SK-MEL-5 (cell line): ENCODE measurements at places on chromosomes 11 and 22.

DNA sequence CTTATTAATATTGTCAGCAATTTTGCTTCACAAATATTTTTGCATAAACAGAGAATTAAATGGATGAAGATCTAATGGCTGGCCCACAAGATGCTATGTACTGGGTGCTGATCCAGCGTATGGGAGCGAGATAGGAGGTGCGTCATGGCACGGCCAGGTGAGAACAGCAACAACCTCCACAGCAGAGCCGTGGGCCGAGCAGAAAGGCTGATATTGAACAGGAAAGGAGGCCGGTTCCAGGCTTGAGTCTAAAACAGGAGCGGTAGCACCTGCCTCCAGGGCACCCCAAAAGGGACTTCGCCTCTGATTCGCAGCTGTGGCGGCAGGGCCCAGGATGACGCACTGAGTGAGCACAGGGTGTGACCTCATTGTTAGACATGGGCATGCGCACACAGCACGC, 1502.1 kb downstream of the TBC1D22A start:
- no peak for DNase-seq

GRCh38 chr11:97140885-97141494, 751.2 kb downstream of the JRKL start:
- DNase-seq: peak; percentile 52

- peak; percentile 6 for DNase-seq
Observed at GRCh38 chr11:118401880-118402590, 629 bp downstream of the ATP5MG start.

- DNase-seq: no peak
Observed at GRCh38 chr22:39625569-39626537, 55.3 kb downstream of the CACNA1I start.

DNA sequence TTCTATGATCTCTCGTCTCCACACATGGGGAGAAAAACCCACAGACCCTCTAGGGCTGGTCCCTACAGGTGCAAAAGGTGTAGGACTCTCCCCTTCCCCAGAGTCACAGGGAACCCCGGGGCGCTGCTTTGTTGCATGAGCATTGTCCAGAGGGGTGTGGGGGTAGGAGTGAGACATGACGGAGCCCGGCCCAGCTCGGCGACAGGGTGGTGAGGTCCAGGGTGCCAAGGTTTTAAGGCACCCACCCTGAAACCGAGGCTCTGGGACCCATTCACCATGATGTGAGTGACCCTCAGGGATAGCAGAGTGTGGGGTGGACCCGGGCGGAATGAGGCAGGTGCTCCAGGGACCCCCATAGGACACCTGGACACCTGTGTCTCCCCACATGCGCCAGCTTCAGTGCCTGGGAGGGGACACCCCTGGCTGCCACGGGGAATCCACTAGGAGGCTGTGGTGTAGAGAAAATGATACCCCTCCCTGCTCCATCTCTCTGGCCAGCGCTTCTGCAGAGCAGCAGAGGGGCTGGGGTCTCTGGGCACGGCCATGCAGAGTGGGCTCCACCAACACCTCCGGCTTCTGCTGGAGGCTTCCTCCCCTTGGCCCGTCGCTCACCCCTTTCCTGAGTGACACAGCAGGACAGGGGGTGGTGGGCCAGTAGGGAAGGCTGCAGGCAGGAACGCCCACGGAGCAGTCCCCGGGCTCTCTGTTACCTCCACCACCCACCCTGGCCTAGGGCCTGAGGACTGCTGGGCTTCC, 15.2 kb downstream of the KRTAP5-5 start:
- no peak for DNase-seq

- no peak for DNase-seq
Observed at GRCh38 chr11:36774603-36775002, 176.6 kb upstream of the RAG2 start.
